ENCODE measurements at places on chromosomes 3 and 15.

GRCh38 chr15:66743703-66744536 is 41.9 kb downstream of the SMAD6 start:
- no peak for DNase-seq

- DNase-seq, result no peak
These were observed 69.9 kb upstream of the PSMD6 start for GRCh38 chr3:64093211-64093610.

- no peak for DNase-seq
These were observed 26.6 kb upstream of the SMAD6 start for GRCh38 chr15:66675446-66675845.

DNA sequence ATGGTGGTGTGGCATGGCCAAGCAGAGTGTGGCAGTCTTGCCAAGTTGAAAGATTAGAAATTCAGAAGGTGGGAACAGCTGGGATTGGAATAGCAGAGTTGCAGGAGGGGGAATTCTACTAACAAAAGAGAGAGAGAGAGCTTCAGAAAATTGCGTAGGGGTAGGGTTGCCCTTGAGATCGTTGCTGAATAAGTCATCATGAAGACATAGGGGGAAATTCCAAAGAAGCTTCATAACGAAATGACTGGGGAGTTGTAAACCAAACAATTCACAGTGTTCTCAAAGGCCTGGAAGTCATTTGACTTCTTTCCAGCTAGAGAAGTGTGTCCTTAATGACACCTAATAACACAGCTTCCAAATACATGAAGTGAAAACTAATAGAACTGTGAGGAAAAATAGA is 26.3 kb upstream of the TIPARP start:
- peak; percentile 26 for DNase-seq

DNA sequence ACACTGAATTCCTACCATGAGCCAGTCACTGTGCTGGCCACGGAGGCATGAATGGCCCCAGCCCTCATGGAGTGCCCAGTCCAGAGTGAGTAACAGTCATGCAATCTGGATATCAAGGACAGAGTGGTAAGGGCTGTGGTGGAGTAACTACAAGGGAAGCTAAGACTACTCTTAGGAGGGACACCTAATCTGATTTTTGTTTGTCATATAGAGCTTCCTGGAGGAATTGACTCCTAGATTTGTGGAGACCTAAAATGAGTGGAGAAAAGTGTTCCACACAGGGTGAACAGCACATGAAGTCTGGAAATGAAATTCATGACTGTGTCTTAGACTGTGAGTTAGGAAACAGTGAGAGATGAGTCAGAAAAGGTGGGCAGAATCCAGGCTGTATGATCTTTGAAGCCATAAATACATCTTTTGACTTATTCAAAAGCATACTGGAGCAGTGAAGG is 219.9 kb downstream of the NFKBIZ start:
- peak; percentile 84 for DNase-seq

DNA sequence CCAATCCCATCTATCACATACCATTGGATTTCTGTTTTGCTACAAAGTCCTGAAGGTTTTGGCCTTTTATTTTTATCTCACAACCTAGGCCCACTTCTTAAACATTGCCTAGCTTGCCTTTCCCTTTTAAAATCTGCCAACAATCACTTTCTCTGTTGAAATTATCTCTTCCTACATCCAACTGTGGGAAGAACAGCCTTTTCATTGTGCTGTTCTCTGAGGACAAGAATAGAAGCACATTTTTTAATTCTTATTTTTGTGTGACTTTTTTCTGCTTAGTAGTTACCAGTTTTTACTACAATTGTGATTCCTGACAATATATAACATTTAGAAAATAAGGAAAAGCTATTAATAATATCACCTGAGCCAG is 159.2 kb downstream of the CNTN6 start:
- no peak for DNase-seq

GRCh38 chr3:12507591-12508281 is 23.5 kb downstream of the TSEN2 start:
- DNase-seq, result peak; percentile 63

GRCh38 chr15:83283138-83283812 is 1.2 kb downstream of the BNC1 start:
- DNase-seq, result peak; percentile 72

DNA sequence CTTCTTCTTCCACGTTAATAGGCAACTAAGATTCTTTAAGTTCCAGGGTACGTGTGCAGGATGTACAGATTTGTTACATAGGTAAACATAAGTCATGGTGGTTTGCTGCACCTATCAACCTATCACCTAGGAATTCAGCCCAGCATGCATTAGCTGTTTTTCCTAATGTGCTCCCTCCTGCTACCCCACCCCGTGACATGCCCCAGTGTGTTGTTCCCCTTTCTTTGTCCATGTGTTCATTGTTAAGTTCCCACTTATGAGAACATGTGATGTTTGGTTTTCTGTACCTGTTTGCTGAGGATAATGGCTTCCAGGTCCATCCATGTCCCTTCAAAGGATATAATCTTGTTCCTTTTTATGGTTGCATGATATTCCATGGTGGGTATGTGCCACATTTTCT is 21.1 kb downstream of the GTF2A2 start:
- DNase-seq, result no peak

- DNase-seq, result no peak
These were observed 43.8 kb downstream of the IL5RA start for GRCh38 chr3:3066378-3066777.

GRCh38 chr3:107966276-107966675 is 124.6 kb downstream of the CD47 start:
- no peak for DNase-seq

GRCh38 chr3:77869423-77869822 is 829.5 kb downstream of the ROBO2 start:
- DNase-seq, result no peak

- DNase-seq, result peak; percentile 96
These were observed 14.2 kb upstream of the CLEC3B start for GRCh38 chr3:45011756-45012508.

GRCh38 chr3:13881536-13882410 is 1.9 kb upstream of the WNT7A start:
- no peak for DNase-seq

GRCh38 chr15:29820394-29821154 is 1.7 kb downstream of the TJP1 start:
- DNase-seq, result no peak

DNA sequence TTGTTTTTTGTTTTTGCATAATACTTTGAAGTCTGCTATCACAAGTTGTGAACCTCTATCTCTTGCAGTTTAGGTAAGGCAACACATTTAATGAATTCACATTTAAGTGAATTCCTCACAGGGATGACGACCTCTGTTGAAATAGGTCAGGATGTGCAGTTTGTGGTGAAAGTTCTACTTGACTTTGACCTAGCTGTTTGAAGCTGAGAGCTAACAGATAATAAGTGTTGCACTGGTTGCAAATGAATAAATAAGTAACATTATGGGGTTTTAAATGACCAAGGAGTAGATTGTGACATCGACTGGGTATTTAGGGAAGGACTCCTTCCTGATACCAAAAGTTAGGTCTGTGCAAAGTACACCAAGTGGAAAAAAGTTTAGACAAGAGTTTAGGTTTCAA is 23.9 kb downstream of the NIT2 start:
- DNase-seq, result no peak

- peak; percentile 65 for DNase-seq
These were observed 476.9 kb downstream of the ZNF385D start for GRCh38 chr3:21274079-21274571.

DNA sequence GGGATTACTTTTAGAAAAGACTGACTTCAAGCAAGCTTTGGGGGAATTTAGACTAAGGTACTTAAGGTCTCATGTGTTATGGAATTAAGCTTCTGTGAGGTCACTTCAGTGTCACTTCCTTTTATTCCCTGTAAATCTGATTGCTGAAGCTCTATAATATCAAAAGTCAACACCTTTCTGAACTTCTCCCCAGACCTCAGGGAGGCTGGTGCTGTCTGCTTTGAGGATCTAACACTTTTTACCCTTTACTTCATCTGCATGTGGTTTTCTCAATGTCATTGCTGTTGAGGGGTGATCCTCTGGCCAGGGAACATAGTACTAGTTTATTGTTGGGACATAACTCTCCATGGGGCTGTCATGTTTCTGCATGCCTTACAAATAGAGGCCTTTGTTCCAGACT is 41.8 kb upstream of the RASGRF1 start:
- no peak for DNase-seq

GRCh38 chr3:155070316-155070715 is 9.8 kb upstream of the MME start:
- no peak for DNase-seq

- DNase-seq, result no peak
These were observed 66.4 kb downstream of the CSNK1G1 start for GRCh38 chr15:64289550-64289949.

- DNase-seq, result no peak
These were observed 335.0 kb upstream of the CTNNB1 start for GRCh38 chr3:40864146-40864782.

DNA sequence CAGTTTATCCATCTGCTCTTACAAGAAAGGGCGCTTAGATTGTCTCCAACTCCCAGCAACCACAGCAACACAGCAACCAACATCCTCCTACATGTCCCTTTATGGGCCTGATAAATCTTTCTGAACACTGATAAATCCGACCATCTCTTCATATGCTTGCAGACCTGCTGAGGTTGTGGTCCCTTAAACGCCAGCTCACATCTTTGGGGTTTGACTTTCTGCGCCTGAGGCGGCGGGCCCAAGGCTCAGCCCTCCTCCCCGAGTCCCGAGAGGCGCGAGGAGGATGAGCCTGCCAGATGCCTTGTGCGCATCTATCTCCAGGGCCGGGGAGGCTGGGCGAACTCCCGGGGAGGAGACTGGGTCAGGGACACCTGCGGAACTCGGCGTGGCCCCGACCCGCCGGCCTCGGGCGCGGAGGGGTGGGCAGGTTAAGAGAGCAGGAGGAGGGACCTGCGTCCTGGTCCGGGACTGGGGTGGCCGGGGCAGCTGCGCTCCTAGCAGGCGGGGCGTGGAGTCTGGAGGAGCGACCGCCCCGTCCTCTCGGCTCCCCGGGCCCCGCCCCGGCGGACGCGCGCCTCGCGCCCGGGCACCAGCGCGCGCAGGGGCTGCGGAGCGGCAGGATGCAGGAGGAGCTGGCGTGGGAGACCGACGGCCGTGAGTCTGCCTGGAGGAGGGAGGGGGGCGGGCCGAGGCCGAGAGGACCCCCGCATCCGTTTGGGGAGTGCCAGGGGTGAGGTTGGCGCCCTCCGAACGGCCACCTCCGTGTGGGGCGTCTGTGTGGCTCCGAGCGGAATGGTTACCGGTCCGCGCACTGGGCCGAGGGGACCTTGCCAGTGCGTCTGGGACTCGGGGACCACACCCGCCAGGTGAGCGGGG is at the start of gene ANKDD1A:
TSS of gene ANKDD1A (plus strand) at position 592 of the 876 bp plus-strand sequence. CDS start at position 621, 29 bp downstream.
- peak; percentile 51 for DNase-seq

GRCh38 chr3:127753898-127754410 is 68.4 kb downstream of the MGLL start:
- DNase-seq, result no peak

DNA sequence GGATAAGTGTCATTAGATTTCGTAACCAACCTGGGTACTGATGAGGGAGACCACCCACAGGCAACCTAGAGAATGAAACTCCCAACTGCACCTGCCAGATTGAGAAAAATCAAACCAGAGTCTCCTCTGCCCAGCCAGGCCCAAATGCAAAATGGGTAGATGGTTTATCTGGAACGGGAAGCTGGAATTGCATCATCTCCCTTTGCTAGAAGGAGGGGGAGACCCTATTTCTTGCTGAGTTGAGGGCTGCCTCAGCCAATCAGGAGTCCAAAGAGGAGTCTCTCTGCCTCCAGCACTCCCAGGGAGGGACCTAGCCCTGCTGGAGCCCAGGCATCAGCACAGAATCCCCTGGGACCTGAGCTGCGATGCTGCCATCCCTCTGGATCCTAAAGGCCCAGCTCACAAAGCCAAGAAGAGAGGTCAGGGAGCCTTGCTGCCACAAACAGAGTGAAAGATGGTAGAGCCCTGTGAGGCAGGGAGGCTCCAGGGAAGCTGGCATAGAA is 8.1 kb downstream of the RMDN3 start:
- peak; percentile 65 for DNase-seq

- no peak for DNase-seq
These were observed 54.8 kb upstream of the BCL6 start for GRCh38 chr3:187799942-187800641.

DNA sequence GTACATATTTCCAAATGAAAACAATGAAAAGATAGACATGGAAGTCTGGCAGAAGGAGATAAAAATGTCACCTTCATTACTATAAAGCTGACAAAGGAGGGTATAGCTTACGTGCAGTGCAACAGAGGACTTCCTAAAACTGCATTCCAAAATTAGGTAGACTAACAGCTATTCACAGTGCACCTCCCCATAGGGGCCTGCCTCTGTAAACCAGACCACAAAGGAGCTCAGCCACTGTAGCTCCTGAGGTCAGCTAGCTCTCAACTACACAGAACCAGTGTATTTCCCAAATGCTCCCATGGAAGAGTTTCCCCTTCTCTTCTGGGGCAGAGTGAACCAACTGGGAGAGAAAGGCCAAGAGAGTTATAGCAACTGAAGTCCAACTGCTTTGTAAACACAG is 31.2 kb upstream of the PHLDB2 start:
- no peak for DNase-seq

DNA sequence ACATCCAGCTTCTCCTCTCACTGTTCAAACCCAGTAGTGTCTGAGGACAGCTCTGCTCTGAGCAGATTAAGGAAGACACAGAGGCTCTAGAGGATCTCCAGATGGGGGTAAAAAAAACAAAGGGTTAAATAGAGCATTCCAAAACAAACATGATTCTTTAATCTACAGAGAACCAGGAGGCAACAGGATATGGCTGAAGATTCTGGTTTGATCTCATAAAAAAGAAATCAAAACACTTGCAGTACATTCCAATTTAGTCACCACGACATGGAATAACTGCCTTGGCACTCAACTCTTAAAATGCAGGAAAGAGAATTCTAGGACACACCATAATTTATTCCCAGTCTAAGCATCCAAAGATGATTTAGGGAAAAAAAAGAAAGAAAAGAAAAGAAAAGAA is 32.0 kb downstream of the TM4SF4 start:
- peak; percentile 49 for DNase-seq

DNA sequence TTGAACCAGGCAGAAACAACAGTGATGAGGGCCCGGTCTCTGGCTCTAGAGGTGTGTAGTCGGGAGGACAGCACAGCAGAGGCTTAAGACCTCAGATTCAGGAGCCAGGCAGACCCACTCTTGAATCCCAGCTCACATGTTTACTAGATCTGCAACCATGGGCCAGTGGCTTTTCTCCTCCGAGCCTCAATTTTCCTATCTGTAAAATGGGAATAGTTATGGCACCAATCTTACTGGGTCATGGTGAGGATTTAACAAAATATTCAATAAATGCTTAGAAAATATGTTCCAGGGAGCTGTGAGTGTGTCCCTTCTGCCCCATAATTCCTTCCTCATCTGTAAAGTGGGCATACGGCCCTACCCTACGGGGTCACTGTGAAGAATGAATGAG is 506.9 kb downstream of the SHQ1 start:
- no peak for DNase-seq

DNA sequence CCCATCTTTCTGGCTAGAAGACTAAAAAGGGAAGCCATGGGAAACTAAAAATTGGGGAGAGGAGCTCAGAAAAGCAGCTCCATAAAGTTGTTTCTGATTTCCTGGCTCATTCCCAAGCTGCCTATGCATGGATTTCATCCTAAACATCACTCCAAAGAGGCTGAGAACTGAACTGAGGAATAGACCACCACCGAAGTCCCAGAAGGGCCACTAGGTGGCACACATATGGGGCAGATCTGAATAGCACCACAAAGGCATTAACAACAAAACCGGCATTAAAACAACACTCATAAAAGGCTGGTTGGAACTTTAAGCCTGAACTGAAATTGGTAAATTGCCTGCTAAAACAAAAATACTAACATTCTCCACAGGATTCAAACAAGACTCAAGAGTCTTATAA is 106.3 kb downstream of the PLD1 start:
- peak; percentile 50 for DNase-seq

All from fibroblast of skin of abdomen (primary cell).